ENCODE measurements at places on chromosomes 5 and 9.

- DNase-seq, result peak; percentile 58
Measured at GRCh38 chr5:7576023-7576715, 180.2 kb downstream of the ADCY2 start.

- no peak for DNase-seq
Measured at GRCh38 chr9:130943777-130944176, 4.7 kb upstream of the FIBCD1 start.

DNA sequence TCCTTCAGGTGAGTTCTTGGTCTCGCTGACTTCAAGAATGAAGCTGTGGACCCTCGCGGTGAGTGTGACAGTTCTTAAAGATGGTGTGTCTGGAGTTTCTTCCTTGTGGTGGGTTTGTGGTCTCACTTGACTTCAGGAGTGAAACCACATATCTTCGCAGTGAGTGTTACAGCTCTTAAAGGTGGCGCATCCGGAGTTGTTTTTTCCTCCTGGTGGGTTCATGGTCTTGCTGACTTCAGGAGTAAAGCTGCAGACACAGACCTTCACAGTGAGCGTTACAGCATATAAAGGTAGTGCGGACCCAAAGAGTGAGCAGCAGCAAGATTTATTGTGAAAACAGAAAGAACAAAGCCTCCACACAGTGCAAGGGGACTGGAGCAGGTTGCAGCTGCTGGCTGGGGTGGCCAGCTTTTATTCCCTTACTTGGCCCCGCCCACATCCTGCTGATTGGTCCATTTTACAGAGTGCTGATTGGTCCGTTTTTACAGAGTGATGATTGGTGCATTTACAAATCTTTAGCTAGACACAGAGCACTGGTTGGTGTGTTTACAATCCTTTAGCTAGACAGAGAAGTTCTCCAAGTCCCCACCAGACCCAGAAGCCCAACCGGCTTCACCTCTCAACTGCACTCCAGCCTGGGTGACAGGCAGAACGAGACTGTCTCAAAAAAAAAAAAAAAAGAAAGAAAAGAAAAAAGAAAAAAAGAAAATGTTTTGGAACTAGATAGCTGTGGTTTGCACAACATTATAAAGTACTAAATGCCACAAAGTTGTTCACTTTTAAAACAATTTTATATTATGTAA lies 9.1 kb upstream of the ERMP1 start:
- no peak for DNase-seq

GRCh38 chr5:91283899-91284298 lies 99.2 kb downstream of the ARRDC3 start:
- no peak for DNase-seq

DNA sequence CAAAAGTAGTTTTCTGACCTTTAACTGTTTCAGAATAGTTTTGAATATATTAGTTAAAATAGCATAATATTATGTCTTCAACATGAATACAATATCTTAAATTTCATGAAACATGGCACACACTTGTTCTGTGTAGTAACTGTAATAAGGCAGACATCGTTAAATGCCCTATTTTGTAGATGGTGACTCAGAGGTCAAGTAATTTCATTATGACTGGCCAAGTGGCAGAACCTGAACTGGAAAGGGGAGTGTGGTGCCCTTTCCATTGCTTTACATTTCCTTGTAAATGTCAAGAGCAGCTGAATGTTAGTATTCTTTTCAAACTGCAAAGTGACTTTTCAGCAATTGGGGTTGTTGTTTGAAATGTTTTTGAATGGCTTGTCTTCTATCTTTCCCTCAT lies 201.2 kb upstream of the CDKN2B start:
- DNase-seq, result no peak

GRCh38 chr5:137598399-137598798 lies 99.3 kb upstream of the SPOCK1 start:
- DNase-seq, result no peak

DNA sequence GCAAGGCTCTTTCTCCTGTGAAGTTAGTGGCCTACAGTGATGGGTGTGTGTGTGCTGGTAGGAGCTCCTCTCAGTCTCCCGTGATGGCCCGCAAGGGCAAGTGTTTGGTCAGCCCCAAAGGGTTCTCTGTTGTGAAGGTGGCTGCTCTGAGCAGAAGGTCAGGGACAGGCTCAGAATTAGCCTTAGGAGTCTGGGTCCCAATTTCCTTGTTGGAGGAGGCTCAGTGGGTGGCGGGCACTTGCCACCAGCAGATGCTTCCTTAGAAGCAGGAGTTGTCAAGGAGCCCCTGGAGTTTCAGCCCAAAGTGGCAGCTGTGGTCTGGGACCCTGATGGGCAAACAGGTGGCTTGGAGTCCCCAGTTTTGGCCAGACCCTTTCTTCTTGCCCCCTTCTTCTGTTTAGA lies 154.4 kb downstream of the MACROH2A1 start:
- DNase-seq, result no peak

GRCh38 chr5:56055859-56056258 lies 61.1 kb upstream of the IL6ST start:
- DNase-seq, result no peak

DNA sequence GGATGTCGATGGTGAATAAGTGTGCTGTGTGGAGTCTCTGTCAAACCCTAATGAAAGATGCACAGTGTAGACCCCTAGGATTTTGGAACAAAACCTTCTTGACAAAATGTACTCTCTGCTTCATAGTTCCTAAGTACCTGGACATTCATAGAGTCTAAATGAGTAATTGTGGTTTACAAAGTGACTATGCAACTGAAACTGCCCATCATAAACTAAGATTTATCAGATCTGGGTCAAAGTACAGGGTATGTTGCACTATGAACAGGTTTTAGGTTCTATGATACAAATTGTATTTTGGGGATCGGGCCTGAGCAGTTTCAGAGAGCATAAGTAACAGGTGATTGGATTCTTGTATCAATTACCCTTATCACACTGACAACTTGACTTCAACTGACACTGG lies 79.4 kb downstream of the LURAP1L start:
- no peak for DNase-seq

DNA sequence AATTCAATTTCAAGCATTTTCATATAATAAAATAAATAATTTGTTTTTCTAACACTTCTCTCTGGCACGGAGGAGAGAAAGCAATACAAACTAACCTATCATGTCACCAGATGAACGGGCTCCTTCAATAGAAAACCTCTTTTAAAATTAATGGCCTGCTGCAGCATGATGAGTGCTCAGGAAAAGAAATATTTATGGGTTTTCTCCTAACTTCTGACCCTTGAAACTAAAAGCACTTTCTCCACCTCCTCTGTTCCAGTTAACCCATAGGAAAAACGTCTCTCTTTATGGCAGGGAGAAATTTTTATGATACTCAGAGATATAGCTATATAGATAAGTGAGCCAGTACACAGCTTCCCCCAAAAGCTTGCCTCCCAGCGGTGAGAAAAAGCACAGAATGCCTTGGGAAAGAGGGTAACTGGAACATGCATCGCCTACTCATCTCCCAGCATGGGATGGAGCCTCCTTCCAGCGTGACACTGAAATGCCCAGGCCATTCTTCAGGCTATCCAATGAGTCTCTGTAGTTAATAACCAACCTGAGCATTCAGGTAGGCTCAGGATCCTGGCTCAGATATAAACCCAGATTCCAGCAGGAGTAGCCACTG lies 963.0 kb upstream of the DMAC1 start:
- DNase-seq, result no peak

DNA sequence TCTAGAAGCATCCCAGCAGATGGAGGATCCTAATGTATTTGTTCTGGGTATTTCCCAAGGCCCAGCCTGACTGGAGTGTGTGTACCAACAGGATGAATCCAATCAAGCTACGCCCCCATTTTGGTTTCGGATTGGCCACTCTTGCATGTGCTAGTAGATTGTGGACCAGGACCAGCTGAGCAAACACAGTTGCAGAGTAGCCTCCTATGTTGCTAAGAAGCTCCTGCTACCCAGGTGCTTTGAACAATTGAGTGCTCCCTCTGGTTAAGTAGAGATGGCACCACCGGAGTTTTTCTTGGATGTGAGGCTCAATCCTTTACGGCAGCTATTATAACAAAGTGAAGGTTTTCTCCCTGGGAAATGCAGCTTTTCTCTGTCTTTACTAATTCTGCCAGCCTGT lies 204.5 kb downstream of the NTRK2 start:
- DNase-seq, result no peak

GRCh38 chr5:68780299-68780955 lies 313.4 kb upstream of the SLC30A5 start:
- DNase-seq, result no peak

GRCh38 chr9:124535846-124536245 lies 28.6 kb upstream of the NR5A1 start:
- DNase-seq, result no peak

DNA sequence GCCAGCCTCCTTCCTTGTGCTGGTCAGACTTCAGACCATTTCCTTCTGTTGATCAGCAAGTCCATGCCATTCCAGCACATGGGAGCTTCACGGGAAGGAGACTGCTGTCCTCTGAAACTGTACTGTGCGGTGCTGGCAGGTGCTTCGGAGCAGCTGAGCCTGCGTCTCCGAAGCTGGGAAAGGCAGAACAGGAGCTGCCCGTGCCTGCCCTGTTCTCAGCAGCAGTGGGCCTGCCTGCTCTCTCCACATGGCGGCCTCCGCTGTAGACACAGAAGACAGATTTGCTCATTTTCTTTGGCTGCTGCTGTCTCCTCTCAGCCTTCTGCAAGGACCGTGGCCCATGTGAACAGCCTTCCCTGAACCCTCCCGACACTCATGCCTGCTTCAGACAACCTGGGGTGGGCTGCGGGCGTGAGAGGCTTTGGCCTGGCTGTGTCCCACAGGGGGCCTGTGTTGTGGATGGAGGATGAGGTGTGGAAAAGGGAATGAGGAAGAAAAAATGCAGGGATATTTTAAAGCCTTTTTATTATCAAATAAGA lies 43.1 kb downstream of the HABP4 start:
- no peak for DNase-seq
